ENCODE measurements at places on chromosomes 12 and 14.

DNA sequence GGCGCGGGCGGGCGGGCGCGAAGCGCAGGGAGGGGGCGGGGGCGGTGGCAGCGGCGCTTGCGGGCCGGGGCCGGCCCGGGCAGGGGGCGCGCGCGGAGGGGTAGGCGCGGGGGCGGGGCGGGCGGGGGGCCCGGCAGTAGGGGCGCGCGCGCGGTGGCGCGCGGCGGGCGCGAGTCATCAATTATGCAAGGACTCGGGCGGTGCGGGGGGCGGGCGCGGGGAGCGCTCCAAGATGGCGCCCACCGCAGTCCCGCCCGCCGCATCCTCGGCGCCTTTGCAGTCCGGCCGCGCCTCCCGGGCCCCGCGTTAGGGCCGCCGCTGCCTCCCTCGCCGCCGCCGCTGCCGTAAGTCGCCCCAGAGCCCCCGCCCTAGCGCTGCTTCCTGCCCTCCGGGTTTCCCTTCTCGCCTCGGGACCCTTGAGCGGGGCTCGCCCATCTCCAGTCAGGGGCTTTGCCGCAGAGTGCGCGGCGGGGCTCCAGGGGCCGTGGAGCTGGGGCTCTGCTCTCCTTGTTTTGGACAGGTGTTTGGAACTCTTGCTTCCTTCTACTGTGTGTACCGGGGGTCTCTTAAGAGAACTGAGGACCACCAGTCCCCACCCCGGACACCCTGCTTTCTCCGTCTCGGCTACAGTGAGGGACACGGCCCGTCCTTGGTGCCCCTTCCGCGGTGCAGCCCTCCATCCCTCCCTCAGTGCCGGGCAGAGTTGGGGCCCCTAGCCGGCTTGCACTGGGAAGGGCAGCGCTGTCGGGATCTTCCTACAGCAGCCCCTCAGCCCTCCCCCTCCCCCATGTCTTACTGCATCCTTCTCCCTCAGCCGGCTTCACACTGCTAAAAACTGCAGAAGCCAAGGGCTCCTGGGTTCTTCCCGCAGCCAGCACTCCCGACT, at the start of gene SCN8A:
TSS of gene SCN8A (plus strand) at position 218 of the 886 bp plus-strand sequence. CDS start 71,585 bp downstream, outside the sequence.
- peak; percentile 41 for DNase-seq

DNA sequence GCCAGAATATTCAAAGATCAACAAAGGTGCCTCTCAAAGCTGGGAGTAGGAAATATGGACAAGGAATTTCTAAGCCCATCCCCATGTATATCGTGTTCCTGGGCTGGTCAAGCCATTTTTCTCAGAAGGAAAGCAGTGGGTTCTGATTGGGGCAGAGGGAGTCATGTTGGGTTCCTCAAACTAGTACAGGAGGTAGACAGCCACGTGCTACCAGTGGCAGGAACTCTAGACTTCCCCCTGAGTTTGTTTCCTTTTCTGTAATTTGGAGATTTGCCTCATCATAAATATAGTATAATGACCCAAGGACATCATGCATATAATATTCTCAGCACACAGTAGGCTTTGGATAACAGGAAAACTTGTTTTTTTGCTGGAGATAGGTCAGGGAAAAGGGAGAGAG, 16.4 kb upstream of the PLEKHH1 start:
- DNase-seq, result no peak

- DNase-seq, result no peak
Measured at GRCh38 chr12:95397571-95397970, 76.4 kb upstream of the METAP2 start.

- peak; percentile 33 for DNase-seq
Measured at GRCh38 chr12:6824085-6824775, 2.6 kb downstream of the GPR162 start.

GRCh38 chr14:24903337-24903736, 146.6 kb downstream of the STXBP6 start:
- DNase-seq, result no peak

DNA sequence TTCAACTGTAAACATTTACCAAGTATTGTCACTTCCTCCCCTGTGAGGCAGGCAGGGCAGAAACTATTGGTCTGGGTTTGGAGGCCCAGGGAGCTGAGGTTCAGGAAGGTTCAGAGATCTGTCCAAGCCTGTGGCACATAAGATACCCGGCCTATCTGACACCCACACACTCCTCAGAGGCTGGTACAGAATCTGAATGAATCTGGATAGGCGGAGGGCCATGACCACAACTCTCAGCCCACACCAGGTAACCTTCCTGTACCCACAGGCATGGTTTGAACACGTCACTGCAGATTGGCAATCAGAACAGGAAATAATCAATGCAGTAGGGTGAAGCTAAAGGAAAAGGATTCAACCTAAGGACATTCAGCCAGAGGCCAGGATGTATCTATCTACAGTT, 92.8 kb upstream of the TMCC3 start:
- DNase-seq, result no peak

DNA sequence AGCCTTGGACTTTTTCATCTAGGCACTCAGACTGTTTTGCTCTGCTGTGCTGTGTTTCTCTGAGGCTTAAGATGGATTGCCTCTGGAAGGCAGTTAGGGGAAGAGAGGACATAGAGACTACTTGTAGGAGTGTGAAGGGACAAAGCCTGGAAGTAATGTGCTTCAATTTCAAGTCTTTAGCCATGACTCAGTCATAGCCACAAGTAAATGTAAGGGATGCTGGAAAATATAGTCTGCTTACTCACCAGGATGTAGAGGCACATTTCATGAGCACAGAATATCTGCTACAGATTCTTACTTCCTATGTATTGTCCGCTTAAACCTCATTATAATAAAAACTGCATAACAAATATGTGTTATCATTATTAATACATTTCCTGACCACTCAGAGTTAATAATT, 794.3 kb upstream of the NOVA1 start:
- no peak for DNase-seq

- DNase-seq, result peak; percentile 32
Measured at GRCh38 chr12:23795494-23795893, 154.0 kb downstream of the SOX5 start.

DNA sequence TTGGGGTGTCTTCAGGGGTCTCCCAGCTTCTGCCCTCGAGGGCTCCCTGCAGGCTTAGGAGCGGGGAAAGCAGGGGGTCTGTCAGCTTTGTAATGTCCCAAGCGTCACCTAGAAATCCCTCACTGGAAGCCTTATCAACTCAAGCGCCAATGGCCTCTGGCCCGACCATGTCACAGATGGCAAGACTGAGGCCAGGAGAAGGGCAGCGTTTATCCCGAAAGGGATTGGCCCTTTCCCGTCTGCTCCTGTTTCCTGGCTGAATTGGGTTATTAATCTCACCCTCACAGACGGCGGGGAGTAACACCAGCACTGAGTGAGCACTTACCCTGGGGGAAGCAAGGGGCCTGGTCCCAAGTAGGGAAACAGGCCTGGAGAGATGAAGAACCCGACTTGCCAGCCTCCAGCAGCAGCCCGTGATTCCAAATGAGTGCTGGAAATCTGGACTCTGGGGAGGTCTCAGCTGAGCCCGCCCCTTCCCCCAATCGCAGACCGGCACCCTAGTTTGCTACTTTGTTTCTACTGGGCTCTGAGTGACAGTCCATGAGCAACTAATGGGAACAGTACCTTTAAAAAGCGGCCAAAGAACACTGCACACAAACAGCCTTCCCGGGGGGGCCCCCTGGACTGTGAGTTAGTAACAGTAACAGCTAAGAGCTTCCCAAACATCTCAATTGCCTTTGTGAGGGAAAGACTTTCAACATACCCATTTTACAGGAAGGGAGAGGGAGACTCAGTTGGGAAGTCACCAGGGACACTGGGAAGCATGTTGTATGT, 2.1 kb upstream of the NCOR2 start:
- DNase-seq, result no peak

DNA sequence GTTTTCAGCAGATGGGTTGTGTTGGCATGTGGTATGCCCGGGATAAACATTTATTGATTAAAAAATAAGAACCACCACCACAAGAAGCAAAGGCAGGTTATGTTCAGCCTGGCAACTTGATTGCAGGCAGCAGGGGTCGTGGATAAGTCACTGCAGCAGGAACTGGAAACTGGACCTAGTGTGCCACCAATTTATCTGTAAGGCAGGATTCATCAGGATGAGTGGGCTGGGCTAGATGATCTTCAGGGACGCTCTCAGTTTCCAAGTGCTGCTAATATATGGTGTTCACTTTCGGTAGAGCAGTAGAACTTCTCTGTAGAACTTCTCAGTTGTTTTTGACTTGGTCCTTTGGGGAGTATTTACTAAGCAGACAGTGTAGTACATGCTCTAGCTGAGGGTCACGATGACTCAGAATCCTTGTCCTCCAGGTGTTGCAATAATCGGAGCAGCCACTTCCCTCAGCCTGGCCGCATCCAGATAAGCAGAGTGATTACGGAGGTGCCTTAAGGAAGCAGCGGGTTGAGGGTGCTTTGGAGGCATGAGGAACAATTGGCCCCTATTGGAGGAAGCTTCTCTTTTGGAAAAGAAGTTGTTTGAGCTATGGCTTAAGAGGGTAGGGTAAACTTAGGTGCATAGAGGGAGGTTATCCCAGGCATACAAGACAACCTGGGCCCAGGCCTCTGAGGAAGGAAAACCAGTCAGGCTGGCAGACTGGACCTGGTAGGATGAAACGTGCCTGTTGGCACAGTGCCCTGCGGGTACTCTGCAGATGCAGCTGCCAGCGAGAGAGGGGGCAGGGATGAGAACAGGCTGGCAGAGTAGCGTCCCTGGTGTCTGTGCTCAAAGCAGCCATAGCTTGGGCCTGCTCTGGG, 104.0 kb downstream of the GPR135 start:
- DNase-seq, result peak; percentile 62

DNA sequence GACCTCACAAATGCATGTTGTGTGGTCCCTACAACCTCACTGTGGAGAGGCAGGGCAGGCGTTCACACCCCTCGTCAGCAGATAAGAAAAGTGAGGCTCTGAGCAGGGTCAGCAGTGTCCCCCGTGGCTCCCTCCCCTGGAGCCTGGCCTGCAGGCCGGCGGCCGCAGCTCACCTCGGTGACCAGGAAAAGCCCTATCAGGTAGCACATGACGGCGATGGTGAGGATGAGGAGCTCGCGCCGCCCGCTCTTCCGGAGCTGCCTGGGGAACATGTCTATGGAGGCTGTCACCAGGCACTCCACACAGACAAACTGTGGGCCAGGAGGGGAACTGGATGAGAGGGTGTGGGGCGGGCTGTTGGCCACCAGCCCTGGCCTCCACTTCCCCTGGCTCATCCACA, 18.0 kb downstream of the SLC6A12 start:
- no peak for DNase-seq

DNA sequence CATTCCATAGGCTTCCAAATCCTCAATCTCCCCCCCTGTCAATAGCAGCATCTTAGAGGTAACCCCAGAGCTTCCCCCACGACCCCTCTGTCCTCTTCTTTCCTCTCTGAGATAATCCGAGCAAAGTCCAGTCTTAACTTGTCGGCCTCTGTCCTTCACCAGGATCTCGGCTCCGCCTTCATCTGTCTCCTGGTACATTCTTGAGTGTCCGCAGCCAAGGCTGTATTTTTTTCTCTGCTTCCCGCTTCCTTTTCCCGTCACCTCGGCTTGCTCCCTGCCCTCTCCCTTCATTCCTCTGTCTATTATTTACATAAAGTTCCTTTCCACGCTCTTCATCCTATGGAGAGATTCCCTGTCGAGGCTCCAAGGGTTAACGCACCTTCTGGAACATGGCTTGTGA, 153.9 kb upstream of the GSC start:
- DNase-seq, result no peak

- no peak for DNase-seq
Measured at GRCh38 chr12:53230108-53230845, 1.7 kb downstream of the RARG start.

- no peak for DNase-seq
Measured at GRCh38 chr12:95096852-95097251, 23.4 kb upstream of the NR2C1 start.

- DNase-seq, result no peak
Measured at GRCh38 chr14:85122690-85123089, 407.3 kb upstream of the FLRT2 start.

- no peak for DNase-seq
Measured at GRCh38 chr12:19633641-19634040, 194.3 kb downstream of the AEBP2 start.

GRCh38 chr14:39673734-39674133, 241.5 kb upstream of the FBXO33 start:
- DNase-seq, result no peak

DNA sequence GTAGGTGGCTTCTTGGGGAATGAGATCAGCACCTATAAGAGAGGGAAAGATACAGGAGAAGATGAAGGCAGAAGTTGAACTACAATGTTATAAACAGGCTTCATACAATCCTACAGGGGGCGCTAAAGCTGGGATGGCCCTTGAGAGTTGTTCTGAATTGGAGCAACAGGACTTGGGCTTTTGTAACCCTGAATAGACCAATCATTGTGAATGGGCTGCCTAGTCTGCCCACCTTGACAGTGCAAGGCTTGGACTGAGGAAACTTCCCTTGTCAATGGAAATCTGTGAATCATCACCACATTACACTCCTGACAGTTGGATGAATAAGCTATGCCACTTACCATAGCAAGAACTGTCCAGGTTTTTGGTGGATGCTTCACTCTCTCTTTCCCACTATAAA, 306.1 kb downstream of the KCNC2 start:
- DNase-seq, result no peak

Data from NCI-H526 (cell line).